ENCODE measurements at places on chromosomes 1 and 21.
A peak's percentile ranks its signal among the peaks of the same experiment; 100 is the strongest.

GRCh38 chr1:17507915-17508314 lies 31.6 kb upstream of the ARHGEF10L start:
- no peak for DNase-seq

DNA sequence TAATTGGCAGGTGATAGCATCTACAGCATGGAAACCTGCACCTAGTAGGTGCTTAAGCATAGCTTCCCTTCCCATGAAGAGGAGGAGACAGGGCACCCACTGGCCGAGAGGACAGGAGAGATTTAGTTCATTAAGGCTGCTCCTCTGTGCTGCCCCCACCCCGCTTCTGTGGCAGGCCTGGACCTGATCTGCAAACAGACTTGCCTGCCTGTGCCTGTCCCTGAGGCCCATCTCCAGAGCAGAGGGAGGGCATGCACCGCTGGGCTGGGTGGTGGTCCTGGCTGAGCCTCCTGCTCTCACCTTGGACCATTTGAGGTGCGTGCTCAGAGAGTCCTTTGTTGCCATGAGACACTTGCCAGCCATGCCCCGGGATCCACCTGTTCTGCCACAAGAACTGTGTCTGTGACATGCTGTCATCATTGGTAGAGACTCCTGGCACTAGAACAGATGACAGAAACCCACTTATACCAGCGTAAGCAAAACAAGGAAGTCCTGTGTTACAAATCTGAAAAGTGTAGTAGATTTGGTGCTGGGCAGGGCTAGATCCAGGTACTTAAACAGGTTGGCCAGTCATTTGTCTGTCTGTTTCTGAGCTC lies 55.6 kb downstream of the PTPRF start:
- no peak for DNase-seq

GRCh38 chr1:47575855-47576757 lies 138.3 kb downstream of the FOXD2 start:
- DNase-seq: no peak

DNA sequence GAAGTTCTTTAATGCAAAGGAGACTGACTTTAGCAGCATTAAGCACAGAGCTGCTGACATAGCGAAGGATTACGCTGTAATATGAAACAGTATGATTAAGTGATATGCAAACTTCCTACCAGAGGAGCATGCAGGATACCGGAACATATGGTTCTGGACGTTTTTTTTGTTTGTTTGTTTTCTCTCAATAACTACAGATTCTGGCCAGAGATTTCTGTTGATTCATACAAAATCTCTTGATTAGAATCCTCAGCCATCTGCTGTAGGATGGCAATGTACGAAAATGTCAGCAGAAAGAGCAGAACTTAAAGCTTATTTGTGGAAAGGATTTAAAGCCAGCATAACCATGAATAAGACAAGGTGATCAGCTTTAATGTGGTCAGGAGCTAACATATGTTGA lies 970.7 kb downstream of the KCNT2 start:
- no peak for DNase-seq

GRCh38 chr1:46415514-46415913 lies 21.4 kb downstream of the FAAH start:
- DNase-seq: no peak

DNA sequence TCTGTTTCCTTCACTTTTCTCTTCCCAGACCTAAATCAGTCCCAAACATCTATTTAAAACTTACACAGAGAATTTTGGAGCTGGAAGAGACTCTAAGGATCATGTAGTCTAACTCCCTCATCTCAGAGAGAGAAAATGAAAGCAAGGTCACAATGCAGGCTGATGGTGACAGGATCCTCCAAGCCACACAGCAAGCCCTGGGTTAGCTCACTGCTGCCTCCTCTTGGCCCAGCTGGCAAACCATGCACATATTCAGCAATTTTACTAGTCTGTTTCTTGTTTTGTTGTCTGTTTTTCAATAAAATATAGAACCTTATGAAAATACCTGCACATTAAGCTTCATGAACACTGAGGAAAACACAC lies 27.7 kb upstream of the LY9 start:
- no peak for DNase-seq

DNA sequence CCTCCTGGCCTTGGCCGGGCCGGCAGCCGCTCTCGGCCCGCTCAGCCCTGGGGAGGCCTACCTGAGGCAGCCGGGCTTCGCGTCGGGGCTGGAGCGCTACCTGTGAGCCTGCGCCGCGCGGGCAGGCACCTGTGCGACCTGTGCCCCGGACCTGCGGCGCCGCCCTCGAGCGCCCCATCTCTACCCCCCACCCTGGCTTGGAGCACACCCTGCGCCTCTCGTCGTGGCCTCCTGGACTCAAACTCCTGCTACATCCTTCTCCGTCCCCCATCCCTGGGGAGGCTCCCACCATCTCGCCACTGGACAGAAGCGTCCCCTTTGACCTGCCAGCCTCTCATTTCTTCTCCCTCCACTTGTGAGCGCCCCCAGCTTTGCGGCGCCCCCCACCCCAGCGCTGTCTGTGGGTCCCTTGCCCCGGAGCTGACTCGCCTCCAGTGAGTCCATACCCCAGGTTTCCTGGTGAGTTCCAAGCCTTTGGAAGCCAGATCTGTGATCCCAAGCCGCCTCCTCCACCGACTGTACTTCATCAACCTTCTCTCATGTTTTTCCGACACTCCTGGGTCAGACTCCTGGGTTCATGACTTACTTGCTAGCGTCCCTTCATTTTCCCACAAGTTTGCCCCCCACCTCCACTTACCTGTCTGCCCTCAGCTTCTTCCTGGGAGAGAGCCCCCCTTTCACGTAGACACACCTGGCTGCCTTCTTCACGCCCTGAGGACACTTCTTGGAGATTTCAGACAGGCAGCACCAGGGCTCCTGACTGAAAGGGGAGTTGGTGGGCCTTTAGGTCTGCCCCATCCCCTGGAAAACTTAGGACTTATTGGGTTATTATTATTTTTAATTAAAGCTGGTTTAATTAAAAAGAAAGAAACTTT lies 1.3 kb downstream of the FOXE3 start:
- DNase-seq: no peak

DNA sequence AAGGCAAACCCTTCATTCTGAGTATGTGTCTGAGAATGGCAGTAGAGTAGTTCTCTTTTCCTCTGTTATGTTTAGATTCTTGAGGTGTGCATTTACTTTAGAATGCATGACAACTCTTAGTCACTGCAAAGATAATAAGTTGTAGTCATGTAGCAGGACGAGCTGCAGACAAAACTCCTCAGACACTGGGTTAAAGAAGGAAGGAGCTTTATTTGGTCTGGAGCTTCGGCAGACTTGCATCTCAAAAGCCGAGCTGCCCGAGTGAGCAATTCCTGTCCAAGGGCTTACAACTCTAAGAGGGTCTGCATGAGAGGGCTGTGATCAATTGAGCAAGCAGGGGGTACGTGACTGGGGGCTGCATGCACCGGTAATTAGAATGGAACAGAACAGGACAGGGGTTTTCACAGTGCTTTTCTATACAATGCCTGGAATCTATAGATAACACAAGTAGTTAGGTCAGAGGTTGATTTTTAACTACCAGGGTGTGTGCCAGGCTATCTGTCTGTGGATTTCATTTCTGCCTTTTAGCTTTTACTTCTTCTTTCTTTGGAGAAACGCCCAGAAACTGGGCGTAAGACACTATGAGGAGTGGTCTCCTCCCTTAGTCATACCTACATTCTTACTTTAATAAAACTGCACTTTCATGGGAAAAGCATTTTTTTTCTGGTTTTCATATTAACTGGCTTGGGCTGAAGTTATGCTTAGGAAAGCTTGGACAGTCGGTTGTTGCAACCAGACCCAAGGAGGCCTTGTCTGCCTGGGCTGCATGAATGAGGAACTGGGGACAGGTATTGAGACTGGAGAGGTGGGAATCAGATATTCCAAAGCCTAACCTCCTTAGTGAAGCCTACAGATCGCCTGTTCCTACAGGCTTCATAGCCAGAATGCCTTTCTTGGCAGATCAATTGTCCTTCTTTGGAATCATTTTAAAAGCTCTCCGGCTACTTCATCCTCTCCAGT lies 115.1 kb downstream of the RHOU start:
- DNase-seq: no peak

GRCh38 chr1:47993416-47993740 lies 3.8 kb downstream of the TRABD2B start:
- no peak for DNase-seq

DNA sequence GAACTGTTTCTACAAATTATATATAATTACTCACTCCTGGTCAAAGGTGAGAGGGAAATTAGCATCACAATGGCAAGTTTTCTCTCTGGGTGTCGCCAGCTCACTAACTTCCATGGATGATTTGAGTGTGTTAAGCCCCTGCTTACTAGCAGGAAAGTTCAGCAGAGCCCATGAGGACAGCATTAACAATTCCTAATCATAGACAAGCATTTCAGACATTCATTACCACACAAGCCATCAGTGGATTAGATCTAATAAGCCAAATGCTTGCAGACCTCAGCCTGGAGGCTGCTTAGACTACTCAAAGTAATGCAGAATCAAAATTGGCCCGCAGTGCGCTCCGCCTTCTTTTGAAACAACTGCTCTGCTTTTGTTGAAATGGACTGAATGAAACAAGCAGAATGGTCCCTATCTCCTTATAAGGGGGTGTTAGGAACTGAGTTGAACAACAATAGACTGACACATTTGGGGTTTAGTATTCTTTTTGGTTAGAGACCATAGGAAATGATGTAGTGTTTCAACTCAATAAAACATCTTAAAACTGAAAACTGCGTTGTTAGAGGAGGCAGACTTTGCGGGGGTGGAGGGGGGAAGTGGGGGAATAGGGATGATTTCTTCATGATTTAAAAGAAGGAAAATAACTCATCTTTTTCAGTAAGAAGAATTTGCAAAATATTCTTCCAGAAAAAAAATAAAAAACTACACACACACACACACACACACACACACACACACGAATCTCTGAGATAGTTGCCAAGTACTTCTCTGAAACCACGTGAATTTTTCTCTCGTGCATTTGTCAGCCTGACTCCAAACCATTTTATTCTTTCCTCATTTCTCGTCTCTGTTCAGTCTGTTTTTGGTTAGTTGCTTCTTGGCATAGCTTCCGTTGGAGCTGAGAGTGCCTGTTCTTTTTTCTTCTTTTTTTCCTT lies 54.6 kb downstream of the GORAB start:
- no peak for DNase-seq

DNA sequence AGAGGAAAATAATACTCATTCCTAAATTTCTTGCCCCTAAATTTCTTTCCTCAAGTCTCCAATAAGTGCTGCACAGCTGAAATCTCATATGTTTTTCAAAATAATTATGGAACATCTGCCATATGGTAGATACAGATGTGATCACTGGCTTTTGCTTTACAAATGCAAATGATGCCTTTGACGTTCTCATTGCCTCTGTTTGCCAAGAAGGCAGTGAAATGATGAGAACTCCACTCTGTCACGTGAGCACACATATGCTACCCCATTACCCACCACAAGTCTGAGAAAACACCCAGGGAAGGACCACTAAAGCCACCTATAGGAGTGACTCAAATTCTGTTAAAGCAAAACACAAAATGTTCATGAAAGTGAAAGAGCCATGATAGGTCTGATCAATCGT lies 43.9 kb downstream of the DSCAM start:
- no peak for DNase-seq

DNA sequence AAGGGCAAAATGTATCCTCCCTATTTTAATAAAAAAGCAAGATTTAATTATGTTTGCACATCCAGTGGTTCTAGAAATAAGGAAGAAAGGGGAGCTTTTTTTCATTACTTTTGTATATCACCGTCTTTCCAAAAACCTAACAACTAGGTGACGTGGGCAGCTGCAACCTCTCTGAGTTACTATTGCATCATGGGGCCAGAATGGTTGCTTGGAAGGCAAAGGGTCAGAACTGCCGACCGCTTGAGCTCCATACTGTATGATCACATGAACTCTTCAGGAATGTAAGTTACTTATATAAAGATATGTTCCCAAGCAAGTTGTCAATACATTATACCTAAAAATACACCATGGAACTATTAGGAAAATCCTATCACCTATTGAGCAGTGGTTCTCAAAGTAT lies 85.6 kb upstream of the HIVEP3 start:
- DNase-seq: no peak

DNA sequence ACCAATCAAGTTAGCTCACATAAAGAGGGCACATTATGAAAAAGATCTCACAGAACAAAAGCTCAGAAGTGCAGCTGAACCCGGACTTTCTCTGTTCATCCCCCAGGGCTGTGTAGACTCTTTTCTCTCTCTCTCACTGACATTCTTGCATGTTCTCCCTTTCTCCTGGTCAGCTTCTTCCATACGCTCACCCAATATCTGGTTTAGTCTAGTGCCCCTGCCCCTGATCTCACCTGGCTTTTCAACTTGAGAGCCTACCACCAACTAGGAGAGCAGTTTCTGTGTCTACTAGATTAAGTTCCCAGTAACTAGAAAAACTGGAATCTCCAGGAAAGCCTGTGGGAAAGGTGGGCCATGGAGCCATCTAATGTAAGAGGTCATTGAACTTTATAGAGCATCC lies 126.9 kb upstream of the GRIK3 start:
- no peak for DNase-seq

GRCh38 chr1:96238426-96238825 lies 483.2 kb upstream of the PTBP2 start:
- DNase-seq: no peak

GRCh38 chr21:45834026-45834715 lies 147.4 kb upstream of the COL6A1 start:
- DNase-seq: no peak

GRCh38 chr1:29235955-29236711 lies at the start of gene PTPRU:
Gene PTPRU (plus strand): TSS chr1:29236522. CDS start chr1:29236645, 123 bp downstream.
- DNase-seq: no peak

GRCh38 chr1:204997591-204998355 lies 45.2 kb upstream of the CNTN2 start:
- no peak for DNase-seq

GRCh38 chr1:33012165-33012564 lies 24.5 kb downstream of the AK2 start:
- no peak for DNase-seq

DNA sequence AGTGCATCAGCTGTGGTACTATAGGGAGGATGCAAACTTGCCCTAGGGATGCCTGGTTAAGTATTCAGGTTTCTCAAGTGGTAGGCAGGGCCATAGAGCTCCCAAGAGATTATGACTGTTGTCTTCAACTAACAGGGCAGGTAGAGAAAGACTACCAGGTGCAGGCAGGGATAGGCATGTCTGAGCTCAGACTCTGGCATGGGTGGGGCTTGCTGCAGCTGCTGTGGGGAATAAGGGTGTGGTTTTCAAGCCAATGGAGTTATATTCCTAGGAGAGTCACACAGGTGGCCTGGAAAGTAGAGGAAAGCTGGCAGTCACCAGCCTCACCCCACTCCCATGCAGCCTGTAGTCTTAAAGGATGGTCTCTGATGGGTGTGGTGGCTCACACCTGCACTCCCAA lies 673.4 kb upstream of the ADGRL4 start:
- DNase-seq: no peak

GRCh38 chr1:81126989-81127581 lies 673.6 kb upstream of the ADGRL2 start:
- peak; percentile 67 for DNase-seq

- DNase-seq: no peak
Measured at GRCh38 chr1:117093870-117094621, 27.5 kb downstream of the TRIM45 start.

- no peak for DNase-seq
Measured at GRCh38 chr1:37495875-37496274, 18.7 kb downstream of the MEAF6 start.
